Hypothalamus (tissue), 51 donors: ENCODE measurements at places on chromosomes 11 and 22.

DNA sequence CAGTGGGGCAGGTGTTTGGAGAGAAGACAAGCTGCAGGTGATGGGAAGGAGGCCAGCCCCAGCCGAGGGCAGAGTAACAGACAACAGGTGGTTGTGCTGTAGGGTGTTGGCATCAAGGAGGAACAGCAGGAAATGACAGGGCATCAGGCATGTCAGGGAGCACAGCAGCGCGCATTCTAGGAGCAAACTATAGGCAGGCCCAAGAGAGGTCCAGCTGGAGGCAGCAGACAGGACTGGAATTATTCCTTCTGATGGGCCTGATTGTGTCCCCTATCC lies 13.6 kb downstream of the ADM start:
- DNase-seq, result no peak

GRCh38 chr22:43239956-43240355 lies 53.0 kb upstream of the TTLL12 start:
- DNase-seq, result no peak

GRCh38 chr11:119051440-119052162 lies 5.4 kb downstream of the HYOU1 start:
- no peak for DNase-seq

- no peak for DNase-seq
Observed at GRCh38 chr11:35454362-35454761, 35.0 kb upstream of the SLC1A2 start.

DNA sequence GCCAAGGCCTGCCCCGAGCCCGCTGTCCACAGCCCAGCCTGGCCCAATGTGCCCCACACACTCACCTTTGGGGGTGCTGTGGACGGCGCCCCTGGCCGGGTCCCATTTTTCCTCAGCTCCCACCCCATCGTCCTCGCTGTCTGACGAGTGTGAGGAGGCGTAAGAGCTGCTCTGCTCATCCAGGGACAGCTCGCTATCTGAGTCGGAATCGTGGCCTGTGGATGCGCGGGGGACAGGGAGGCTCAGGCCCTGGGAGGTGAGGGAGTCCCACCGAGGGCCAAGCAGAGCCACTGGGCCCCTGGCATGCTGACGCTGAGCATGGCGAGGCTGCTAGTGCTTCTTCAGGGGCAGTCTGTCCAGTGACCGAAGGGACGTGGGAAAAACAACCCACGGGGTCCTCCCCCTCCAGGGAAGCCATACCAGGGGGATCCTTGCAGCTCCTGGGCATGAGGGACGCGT lies 29.7 kb downstream of the TRMU start:
- DNase-seq, result no peak

DNA sequence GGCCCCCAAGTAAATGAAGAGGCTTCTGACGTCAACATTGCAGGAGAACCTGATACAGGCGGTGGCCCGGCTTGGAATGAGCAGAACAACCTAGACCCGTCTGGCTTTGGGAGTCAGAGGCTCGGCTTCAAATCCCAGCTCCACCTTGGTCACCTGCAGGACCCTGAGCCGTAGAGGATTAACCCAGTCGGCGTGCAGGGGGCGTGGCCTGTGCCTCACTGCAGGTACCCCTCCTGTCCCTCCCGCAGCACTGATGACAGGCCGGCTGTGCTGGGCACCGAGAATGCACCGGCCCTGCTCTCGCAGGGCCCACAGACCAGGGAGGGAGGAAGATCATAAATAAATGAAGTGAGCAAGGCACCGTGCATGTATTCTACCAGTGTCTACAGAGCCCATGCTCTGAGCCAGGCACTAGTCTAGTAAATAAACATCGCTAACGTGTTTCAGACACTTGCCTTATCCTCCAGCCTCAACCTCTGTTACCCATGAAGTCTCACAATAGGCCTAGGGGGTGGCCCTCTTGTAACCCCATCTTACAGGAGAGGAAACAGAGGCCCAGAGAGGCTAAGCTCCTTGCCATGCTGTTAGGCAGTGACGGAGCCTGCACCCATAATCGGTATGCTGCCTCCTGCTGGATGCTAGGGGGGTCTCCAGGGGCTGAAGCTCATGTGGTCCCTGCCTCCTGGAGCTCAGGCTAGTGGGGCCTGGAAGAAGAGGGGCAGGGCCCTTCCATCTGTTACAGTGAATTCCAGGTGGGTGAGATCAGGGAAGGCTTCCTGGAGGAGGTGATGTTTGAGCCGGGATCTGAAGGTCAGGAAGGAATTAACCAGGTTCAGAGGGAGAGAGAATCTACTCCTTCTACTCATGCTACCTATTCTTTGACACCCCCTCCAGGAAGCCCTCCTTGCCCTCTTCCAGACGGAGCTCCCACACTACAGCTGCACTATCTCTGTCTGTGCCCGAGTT lies 53.4 kb downstream of the RTL6 start:
- DNase-seq, result no peak

DNA sequence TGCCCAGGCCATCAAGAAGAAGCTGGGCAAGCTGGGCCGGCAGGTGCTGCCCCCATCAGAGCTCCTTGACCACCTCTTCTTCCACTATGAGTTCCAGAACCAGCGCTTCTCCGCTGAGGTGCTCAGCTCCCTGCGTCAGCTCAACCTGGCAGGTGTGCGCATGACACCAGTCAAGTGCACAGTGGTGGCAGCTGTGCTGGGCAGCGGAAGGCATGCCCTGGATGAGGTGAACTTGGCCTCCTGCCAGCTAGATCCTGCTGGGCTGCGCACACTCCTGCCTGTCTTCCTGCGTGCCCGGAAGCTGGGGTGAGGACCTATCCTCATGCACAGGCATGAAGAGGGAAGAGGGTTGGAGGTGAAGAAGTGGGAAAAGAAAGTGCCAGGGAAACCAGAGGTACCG lies 5.3 kb upstream of the NHERF4 start:
- no peak for DNase-seq

- DNase-seq, result no peak
Observed at GRCh38 chr11:123187665-123188507, 7.2 kb downstream of the CLMP start.

- no peak for DNase-seq
Observed at GRCh38 chr22:49433717-49434611, 393.7 kb downstream of the BRD1 start.

GRCh38 chr11:36241497-36241896 lies 47.7 kb downstream of the COMMD9 start:
- no peak for DNase-seq

- no peak for DNase-seq
Observed at GRCh38 chr11:68044898-68045351, 6.1 kb downstream of the TCIRG1 start.

DNA sequence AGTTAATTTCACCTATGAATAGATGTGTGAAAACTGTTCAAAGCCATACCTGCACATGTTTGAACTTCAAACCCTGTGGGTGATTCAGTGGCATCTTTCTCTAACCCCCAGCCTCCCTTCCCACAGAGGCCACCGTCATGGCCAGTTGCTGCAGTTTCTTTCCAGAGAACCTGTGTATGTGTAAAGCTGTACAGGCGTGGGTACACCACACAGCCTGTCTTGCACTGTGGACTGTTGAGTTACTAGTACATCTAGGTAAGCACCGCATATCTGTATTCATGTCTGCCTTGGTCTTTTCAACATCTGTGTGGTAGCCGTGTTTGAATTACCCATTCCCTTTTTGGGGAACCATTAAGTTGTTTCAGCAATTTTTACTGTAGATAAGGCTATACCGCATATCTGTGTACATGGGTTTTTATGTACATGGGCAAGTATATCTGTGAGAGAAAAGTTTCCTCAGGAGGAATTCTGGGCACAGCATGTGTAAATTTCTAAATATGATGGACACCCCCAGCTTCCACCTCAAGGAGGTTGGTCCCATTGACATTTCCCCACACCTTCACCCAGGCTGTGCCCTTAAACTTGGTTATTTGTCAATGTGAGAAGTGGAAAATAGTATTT lies 13.9 kb downstream of the NEAT1 start:
- no peak for DNase-seq

DNA sequence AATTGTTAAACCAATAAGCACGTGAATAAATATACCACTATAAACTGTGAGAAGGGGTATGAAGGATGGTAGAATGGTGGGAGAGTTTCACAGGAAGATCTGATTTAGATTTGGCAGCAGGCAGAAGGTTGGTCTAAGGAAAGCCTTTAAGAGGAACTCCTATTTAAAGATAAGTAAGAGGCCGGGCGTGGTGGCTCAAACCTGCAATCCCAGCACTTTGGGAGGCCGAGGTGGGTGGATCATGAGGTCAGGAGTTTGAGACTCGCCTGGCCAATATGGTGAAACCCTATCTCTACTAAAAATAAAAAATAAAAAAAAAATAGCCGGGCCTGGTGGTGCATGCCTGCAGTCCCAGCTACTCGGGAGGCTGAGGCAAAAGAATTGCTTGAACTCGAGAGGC lies 45.8 kb upstream of the CXCR5 start:
- DNase-seq, result no peak

- DNase-seq, result no peak
Observed at GRCh38 chr11:35214792-35215193, 75.8 kb downstream of the CD44 start.

DNA sequence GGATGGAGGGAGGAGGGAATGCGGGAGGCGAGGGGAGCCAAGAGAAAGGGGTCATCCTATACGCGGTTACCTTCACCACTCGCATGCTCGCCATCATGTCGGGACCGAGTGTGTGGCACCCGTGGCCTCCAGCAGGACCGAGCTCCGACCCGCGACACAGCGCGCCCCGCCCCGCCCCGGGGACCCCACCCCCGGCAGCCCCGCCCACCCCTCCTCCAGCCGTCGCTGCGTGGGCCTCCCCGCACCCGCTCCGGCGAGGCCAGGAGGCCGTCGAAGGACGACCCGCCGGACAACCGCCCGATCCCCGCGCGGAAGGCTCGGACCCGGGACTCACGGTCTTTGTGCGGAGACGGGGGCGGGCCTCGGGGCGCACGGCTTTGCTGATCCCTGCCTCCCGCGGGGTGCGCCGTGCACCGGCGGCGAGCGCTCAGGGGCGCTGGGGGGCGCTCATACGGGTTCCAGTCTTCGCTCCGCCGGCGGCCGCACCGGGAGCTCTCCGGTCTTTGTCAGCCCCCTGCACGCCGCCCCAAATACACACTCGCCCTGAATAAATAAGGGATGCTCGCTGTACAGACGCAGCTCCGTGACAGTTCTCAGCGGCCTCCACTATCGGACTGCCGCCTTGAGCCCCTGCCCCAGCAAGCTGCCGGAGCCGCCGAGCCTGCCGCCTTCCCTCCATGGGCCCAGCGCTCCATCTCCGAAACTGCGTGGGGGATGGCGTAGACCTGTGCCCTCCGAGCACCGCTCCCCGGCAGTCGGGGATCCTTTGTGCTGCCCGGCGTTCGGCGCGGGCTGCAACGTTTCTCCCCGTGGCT lies at the start of gene UBE2L6:
UBE2L6 (minus strand) TSS at position 158 of the 815 bp plus-strand sequence; CDS start at position 97, 61 bp downstream.
- peak; percentile 54 for DNase-seq

GRCh38 chr11:70886676-70887541 lies 365.5 kb downstream of the SHANK2 start:
- no peak for DNase-seq

- no peak for DNase-seq
Observed at GRCh38 chr11:27209562-27210005, 153.4 kb downstream of the CCDC34 start.

- no peak for DNase-seq
Observed at GRCh38 chr11:117152066-117152465, 8.0 kb downstream of the PAFAH1B2 start.

- DNase-seq, result no peak
Observed at GRCh38 chr11:14070896-14071295, 108.4 kb downstream of the SPON1 start.

DNA sequence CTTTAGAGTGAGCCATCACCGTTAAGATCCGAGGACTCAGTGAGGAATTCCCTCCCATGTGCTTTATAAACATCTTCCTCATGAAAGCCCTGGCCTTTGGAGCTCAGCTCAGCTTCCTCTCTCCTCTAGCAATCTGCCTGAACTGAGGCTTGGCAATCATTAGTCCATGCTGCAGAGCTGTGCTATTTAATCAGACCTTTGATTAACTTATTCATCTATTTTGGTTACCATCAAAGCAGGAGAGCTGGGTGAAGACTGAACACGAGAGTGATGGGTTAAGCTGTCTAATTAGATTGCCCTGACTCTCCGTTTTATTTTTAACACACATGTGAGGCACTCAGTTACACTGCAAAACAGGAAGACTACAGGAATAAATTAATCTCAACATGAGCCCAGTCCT lies 351.3 kb downstream of the LARGE1 start:
- DNase-seq, result no peak

GRCh38 chr11:119816660-119817059 lies 87.7 kb upstream of the NECTIN1 start:
- no peak for DNase-seq

DNA sequence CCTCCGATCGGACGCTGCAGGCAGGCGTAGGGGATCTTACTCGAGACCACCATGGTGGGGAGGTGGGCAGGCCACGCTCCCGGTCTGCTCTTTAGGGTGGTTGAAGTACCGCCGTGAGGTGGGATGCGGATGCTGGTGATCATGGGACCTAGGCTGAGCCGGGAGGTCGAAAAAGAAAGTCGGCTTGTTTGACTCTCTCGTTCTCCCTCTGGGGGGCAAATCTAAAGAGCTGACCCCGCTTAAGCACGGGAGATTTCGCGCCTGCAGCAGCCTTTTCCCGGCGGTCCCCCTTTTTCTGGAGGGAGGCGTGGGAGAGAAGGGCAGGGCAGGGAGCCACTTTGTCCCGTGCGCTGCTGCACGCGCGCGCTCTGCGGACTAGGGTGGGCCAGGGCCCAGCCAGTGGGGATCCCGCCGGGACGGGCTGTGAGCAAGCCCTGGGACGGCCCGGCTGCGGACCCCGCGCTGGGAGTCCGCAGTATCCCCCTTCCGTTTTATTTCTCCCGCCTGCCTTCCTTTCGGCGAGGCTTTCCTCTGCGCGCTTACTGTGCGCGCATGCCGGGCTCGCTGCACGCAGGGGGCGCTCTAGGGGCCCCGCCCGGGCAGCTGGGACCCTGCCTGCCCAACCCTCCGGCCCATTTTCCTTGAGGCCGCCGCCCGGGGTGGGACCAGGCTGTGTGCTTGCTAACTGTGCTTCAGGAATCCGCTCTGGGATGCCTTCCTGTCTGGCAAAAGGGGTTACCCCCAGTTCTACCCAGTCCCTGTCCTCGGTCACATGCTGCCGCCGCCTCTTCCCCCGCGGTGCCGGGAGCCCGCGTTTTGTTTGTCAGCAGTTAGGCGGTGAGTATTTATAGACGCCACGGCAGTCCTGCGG lies 81.0 kb downstream of the PRR5L start:
- peak; percentile 42 for DNase-seq

DNA sequence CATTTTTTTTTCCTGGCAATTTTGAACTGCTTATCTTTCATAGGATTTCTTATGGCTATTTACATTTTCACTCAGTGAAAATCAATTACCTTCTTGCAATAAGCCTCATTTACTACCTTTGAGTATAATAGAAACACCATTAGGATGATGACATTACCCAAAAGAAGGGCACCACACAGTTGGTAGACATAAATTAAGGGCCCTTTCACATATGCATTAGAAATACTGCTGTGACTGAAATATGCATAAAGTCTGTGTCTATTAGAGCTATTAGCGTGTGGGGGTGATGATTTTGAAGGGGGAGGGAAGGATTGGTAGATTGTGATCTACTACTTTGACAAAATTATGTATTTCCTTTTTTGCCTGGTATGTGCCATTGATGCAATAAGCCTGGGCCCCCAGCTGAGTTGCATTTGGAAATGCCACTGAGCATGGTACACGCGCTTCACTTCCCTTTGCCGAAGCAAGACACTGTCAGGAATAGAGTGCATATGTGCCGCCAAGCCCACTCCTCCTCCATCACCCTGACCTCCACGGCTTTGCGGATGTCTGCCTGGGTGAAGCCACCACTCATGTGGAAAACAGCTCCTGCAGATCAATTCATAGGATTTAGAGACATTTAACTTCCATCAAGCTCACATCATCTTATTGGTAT lies 339.3 kb downstream of the DCDC1 start:
- DNase-seq, result no peak
